ENCODE measurements at places on chromosomes 5 and 9. TPM values are rescaled to one million over a fixed set of nuclear protein-coding genes. Genes with fewer than 3 reads are reported as not detected.
A peak's percentile ranks its signal among the peaks of the same experiment; 100 is the strongest.

WNT8A gene
- not detected for total RNA-seq

RNF224 gene
- 0.85 TPM for total RNA-seq

GRCh38 chr9:73178044-73178443 lies 26.4 kb downstream of the ANXA1 start:
- H3K36me3 ChIP-seq: no peaks in the 10 kb centered on the region
- H3K4me1 ChIP-seq: peaks cover 4% of the 10 kb centered on the region
- no peak overlapping the region for H3K4me3 ChIP-seq
- DNase-seq: no peak
- no peak overlapping the region for H3K27ac ChIP-seq

DNA sequence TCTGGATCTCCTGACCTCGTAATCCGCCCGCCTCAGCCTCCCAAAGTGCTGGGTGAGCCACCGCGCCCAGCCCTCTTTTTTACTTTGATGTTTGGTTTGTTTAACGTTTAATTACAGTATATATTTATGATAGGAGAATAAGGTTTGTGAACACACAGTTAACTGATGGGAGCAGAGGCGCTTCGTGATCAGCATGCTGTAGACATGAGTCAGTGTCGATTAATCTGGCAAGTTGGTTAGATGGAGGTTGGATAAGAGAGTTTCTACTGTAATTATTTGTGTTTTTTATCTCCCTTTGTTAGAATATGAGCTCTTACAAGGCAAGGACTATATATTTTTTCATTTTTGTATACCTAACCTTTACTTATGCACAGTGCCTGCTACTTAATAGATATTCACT lies 14.3 kb downstream of the ATG10 start:
- DNase-seq: no peak
- no peak overlapping the region for H3K27ac ChIP-seq
- no peaks in the 10 kb centered on the region for H3K36me3 ChIP-seq
- no peaks in the 10 kb centered on the region for H3K27me3 ChIP-seq
- no peaks in the 10 kb centered on the region for H3K4me1 ChIP-seq

DNA sequence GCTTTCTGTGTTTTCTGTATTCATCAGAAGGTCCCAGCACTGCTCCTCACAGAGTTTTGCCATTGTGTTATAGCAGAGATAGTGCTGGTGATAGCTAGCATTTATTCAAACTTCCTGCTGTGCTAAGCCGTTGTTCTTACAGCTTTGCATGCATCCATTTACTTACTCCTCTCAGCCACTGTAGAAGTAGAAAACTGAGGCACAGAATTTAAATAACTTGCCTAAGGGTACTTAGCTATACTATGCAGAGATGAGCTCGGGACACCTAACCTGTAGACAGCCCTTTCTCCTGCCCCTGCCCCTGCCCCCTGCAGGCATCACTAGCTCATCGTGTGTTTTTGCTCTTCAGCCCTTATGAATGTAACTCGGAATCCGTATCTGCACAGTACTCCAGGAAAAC lies 227.6 kb downstream of the SAXO1 start:
- H3K4me3 ChIP-seq: no peak overlapping the region
- H3K27me3 ChIP-seq: no peaks in the 10 kb centered on the region
- no peaks in the 10 kb centered on the region for H3K4me1 ChIP-seq
- no peak overlapping the region for H3K27ac ChIP-seq

DNA sequence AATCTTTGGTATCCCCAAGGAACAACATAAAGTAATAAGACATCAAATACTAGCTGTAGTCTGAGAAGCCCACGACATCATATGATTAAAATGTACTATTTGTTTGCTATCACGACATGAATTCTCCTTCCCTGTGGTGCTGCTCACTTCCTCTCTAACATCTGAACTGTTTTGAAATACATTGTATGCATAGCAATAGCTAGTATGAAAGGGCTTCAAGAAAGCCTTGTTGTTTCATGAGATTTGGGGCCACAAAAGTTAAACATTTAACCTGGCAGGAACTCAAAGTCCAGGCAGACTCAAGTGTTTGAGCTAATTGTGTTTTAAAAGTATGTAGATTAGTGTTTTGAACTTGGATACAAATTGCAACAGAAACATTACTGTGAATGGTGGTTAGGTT lies 237.4 kb upstream of the PTGER4 start:
- DNase-seq: no peak
- H3K27me3 ChIP-seq: no peaks in the 10 kb centered on the region
- peak overlapping the region; percentile 19 for H3K4me3 ChIP-seq
- H3K27ac ChIP-seq: no peak overlapping the region
- no peaks in the 10 kb centered on the region for H3K4me1 ChIP-seq

GCNT4 gene
- total RNA-seq: 2.0 TPM

DNA sequence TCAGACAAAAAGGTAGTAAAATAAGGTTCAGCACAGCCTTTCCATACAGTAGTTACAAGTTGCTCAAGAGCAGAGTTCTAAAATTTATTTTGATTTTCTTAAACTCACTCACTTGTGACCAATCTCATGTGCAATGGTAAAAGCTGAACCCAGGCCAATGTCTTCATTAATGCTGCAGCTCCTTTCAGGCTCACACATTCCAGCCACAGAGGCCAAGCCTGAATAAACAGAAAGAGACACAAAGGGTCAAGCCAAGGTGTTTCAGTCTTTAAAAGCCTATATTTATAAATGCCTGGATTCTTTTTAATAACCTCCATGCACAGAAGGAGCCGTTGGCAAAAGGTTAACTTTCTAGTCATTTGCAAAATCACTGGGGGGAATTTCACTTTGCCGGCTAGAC lies 152.5 kb downstream of the ADAMTS6 start:
- no peak for DNase-seq
- no peaks in the 10 kb centered on the region for H3K27me3 ChIP-seq
- no peak overlapping the region for H3K4me3 ChIP-seq
- no peak overlapping the region for H3K27ac ChIP-seq

GRCh38 chr9:103474156-103474555 lies 479.0 kb downstream of the CYLC2 start:
- no peaks in the 10 kb centered on the region for H3K4me1 ChIP-seq
- DNase-seq: no peak
- no peak overlapping the region for H3K4me3 ChIP-seq

TAF11L5 gene
- not detected for total RNA-seq

GRCh38 chr5:160787240-160787639 lies 64.8 kb downstream of the ATP10B start:
- no peak overlapping the region for H3K27ac ChIP-seq
- no peaks in the 10 kb centered on the region for H3K36me3 ChIP-seq

GRCh38 chr9:34985311-34985899 lies 4.1 kb upstream of the DNAJB5 start:
- no peak overlapping the region for H3K4me3 ChIP-seq
- DNase-seq: peak; percentile 78
- no peaks in the 10 kb centered on the region for H3K36me3 ChIP-seq
- H3K27ac ChIP-seq: no peak overlapping the region

HRCT1 gene
- 51.2 TPM for total RNA-seq

DNA sequence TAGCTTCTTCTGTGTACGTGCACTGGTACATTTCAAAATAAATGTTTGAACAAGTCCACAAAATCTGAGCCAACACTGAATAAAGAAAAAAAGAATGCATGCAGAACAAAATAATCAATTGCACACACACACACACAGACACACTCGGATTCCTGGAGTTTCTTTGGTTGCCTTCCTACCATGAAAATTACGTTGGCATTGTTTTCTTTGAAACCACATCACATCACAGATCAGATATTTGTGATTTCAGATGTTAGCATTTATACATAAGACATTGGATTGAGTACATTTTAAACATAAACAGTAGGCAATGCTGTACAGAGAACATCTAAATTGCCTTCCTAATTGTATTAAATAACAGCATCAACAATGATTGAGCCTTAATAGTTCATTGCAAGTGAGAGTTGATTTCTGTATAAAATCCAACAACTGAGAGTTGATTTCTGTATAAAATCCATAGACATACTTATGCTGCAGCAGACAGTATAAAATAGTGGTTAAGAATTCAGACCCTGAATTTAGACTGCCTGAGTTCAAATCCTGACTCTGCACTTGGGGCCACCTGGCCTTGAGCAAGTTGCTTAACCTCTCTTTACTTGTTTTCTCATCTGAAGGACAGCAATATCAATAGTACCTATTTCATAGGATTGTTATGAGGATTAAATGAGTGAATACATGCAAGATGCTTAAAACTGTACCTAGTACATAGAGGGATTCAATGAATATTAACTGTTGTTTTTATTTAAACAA lies 101.7 kb upstream of the IFNE start:
- no peaks in the 10 kb centered on the region for H3K27me3 ChIP-seq
- H3K4me1 ChIP-seq: no peaks in the 10 kb centered on the region
- DNase-seq: no peak
- H3K36me3 ChIP-seq: no peaks in the 10 kb centered on the region

ABLIM3 gene
- 21.7 TPM for total RNA-seq

DNA sequence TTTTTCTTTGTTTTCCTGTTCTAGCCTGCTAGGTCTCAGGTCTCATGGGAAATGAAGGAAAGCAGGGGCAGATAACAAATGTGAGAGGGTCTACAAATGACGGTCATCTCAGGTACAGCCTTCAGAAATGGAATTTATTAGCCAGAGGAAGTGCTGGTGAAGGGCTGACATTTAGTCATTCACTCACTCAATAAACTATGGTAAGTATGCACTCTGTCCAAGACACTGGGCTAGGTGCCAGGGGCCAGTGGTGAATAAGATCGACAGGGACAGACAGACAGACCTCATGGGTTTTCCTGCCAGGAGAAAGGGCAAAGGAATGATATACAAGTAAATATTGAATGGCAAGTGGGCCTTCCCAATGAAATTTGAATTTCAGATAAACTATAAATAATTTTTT lies 6.3 kb downstream of the PDE6A start:
- no peaks in the 10 kb centered on the region for H3K27me3 ChIP-seq
- H3K4me1 ChIP-seq: no peaks in the 10 kb centered on the region
- no peak overlapping the region for H3K27ac ChIP-seq
- no peak overlapping the region for H3K4me3 ChIP-seq
- no peak for DNase-seq

DNA sequence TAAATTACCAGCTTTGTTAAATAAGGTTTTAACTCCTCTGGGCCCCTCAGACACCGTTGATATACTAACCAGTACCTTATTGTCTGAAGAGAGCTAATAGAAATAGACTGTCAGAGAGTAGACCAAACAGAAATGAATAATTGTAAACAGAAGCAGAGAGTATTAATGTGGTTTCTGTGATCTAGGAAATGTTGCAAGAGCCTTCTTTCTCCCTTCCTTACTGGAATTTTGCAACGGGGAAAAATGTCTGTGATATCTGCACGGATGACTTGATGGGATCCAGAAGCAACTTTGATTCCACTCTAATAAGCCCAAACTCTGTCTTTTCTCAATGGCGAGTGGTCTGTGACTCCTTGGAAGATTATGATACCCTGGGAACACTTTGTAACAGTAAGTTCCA lies 5.1 kb downstream of the TYRP1 start:
- no peak overlapping the region for H3K27ac ChIP-seq
- DNase-seq: no peak
- no peak overlapping the region for H3K4me3 ChIP-seq
- H3K36me3 ChIP-seq: no peaks in the 10 kb centered on the region
- no peaks in the 10 kb centered on the region for H3K27me3 ChIP-seq

DNA sequence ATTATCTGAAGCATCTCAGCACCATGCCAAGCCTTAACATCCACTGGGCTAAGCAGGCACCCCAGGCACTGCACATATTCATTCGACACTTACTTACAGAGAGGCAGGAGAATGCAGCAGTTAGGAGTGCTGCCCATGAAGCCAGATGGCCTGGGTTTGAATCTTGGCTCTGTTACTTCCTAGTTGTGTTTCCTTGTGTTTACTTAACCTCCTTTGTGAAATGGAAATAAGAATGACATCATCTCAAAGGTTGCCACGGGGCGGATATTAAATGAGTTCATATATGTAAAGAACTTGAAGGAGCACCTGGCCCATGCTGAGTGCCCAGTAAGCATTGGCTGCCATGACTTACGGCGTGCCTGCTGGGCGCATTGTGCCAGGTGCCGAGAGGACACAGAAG lies 565.2 kb downstream of the CDK5RAP2 start:
- H3K4me1 ChIP-seq: no peaks in the 10 kb centered on the region
- no peak for DNase-seq
- no peak overlapping the region for H3K27ac ChIP-seq
- H3K27me3 ChIP-seq: no peaks in the 10 kb centered on the region

SLC25A48 gene
- 1.7 TPM for total RNA-seq

- H3K4me1 ChIP-seq: no peaks in the 10 kb centered on the region
- no peak overlapping the region for H3K4me3 ChIP-seq
- H3K36me3 ChIP-seq: no peaks in the 10 kb centered on the region
- H3K27ac ChIP-seq: no peak overlapping the region
- H3K27me3 ChIP-seq: no peaks in the 10 kb centered on the region
These were observed 284.2 kb downstream of the SMARCA2 start for GRCh38 chr9:2299156-2299842.

DNA sequence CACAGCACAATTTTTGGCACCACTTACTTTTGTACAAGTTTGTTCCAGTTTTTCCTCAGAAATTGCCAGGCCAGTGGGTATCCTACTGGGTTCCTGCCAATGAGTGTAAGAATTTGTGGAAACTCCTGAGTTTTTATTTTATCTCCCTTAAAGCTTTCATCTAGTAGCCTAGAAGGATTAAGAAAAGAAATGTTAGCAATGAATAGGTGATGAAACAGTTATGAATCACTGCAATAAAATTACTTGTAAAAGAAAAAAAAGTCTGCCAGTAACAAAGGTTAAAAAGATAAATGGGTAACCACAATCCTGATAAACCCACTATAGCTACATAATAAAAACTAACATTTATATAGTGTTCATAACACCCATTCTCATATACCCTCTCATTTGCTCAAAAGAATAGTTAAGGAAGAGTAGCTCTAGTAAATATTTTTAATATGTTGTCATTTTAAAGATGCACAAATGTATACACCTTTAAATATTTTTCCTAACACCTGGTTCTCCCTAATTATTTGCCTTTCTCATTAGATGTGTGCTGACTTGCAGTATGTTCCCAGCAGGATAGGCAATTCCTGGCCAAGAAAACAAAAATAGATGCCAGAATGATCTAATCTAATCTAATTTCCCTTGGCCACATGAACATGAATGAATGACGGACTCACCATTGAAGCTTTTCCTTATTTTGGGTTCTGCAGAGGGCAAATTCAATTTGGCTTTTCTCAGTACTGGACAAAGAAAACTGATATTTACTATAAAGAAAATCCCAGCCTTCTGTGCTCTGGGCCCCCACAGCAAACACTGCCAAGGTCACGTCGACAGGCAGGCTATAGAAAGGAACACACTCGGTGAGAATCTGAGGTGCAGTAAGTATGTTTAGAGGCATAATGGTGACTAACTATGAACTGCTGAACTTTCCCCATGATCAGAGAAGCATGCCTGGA lies 26.4 kb downstream of the ERAP1 start:
- no peak overlapping the region for H3K4me3 ChIP-seq
- H3K4me1 ChIP-seq: peaks cover 3% of the 10 kb centered on the region
- no peak overlapping the region for H3K27ac ChIP-seq
- DNase-seq: no peak
- H3K36me3 ChIP-seq: no peaks in the 10 kb centered on the region

PPP3R2 gene
- total RNA-seq: not detected

GRCh38 chr9:2385746-2386145 lies 235.8 kb upstream of the VLDLR start:
- no peaks in the 10 kb centered on the region for H3K4me1 ChIP-seq
- no peak for DNase-seq
- H3K36me3 ChIP-seq: no peaks in the 10 kb centered on the region
- H3K27ac ChIP-seq: no peak overlapping the region
- no peaks in the 10 kb centered on the region for H3K27me3 ChIP-seq
- no peak overlapping the region for H3K4me3 ChIP-seq

Measured in kidney (tissue), 22 donors.